ENCODE measurements at places on chromosomes 5 and 9.

DNA sequence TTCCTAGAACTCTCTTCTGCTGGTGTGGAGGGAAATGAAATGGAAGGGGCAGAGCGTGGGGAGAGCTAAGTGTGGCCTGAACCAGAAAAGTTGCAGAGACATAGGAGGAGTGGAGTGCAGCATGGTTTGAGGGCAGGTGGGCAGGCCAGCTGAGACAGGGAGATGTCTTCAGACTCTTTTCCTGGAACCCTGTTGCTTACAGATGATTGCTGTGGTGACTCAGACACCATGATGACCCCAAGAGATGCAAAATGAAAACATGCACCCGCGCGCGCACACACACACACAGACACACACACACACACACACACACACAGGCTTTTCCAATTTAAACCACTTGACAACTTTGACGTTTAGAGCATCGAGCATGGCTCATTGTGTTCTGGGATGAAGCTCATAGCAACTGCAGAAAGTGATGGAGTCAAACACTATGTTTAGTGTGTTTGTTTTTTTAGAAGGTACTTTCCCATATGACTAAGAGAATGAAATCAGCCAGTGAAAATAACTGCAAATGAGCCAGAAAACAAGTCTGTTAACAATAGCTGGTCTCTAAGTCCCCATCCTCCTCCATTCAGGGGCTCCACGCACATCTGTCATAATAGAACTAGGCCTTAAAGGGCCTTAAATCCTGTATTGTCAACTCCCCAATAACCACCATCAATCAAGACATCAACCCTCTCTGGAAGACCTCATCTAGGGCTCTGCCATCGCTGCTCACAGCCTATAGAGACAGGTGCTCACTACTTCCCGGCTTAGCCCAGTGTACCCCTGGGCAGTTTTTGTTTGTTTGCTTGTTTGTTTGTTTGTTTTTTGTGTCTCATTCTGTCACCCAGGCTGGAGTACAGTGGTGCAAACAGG lies 9.6 kb downstream of the TMOD1 start:
- no peak for DNase-seq

GRCh38 chr5:113150821-113151220 lies 174.2 kb downstream of the DCP2 start:
- no peak for DNase-seq

GRCh38 chr9:136769710-136770191 lies 5.4 kb upstream of the LCN15 start:
- DNase-seq = no peak

GRCh38 chr5:151949701-151950308 lies 25.2 kb upstream of the GLRA1 start:
- DNase-seq = no peak

GRCh38 chr9:109203761-109204360 lies 36.8 kb upstream of the FRRS1L start:
- DNase-seq = no peak
